HCEC 1CT (cell line): ENCODE measurements at places on chromosomes 2 and 18.
A peak's percentile ranks its signal among the peaks of the same experiment; 100 is the strongest.

DNA sequence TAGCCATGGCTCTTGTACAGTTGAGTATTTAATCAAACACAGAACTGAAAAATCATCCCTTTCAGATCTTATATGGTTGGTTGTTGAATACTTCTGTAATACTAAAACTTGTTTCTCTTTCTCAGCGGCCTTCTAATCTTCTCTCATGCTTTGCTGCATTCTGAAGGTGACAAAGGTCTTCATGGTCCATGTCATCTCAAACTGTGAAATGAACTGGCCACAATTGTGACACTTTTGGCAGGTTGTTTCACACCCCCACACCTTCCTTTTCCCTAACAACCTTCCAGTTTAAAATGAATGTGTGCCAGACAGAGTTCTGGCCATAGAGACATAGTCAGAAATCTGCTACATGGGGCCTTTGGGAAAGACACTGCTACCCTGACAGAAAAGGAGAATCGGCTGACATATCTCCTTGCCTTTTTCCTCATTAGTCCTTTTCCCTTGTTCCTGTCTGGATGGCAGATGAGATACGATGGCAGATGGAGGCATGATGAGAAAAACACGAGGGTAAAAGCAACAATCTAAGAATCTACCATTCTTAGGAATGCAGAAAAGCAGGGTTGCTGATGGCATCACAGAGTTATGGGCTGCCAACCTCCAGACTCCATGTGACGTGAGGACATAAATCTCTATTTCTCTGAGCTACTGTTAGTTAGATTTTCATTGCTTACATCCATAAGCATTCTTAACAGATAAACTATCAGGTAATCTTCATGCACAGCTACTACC lies 106.5 kb downstream of the PIGN start:
- no peak for DNase-seq

DNA sequence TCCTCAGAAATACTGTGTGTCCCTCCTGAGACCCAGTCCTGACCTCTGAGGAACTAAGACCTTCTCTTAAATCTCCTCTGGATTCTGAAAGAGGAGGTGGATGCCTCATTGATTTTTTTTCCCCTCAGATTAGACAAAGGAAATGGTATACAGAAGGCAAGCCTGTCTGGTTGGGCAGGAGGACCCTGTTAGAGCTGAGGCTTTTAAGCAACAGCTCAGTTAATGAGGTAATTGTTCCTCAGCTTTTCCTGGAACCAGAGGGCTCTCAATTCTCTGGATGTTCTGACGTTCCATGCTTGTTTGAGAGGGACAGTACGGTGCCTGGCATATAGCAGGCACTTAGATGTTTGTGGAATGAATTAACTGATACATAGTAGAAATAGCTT lies 61.7 kb upstream of the MCFD2 start:
- no peak for DNase-seq

- peak; percentile 60 for DNase-seq
These were observed 333.7 kb downstream of the AGAP1 start for GRCh38 chr2:235827585-235827992.

DNA sequence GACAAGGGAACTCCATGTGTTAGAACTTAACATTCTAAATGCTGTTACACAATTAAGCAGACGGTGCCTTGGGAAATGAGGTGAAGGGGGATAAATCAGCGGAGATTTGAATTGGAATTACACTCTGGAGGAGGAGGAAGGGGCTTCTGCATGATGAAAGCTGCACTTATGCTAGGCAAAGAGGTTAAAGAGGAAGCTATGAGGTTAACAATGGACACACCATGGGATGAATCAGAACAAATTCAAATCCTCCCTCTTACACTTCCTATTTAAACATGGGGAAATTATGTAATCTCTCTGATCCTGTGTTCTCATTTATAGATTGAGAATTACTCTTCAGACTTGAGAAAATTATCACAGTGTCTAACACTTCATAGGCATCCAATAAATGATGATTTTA lies 121.5 kb upstream of the SIX2 start:
- DNase-seq, result no peak

- no peak for DNase-seq
These were observed 43.6 kb downstream of the POLE4 start for GRCh38 chr2:75002007-75002406.

GRCh38 chr2:128799730-128800129 lies 481.1 kb upstream of the HS6ST1 start:
- no peak for DNase-seq

GRCh38 chr2:225531559-225531958 lies 132.0 kb downstream of the NYAP2 start:
- no peak for DNase-seq

GRCh38 chr2:108621687-108622681 lies 87.7 kb downstream of the LIMS1 start:
- no peak for DNase-seq

DNA sequence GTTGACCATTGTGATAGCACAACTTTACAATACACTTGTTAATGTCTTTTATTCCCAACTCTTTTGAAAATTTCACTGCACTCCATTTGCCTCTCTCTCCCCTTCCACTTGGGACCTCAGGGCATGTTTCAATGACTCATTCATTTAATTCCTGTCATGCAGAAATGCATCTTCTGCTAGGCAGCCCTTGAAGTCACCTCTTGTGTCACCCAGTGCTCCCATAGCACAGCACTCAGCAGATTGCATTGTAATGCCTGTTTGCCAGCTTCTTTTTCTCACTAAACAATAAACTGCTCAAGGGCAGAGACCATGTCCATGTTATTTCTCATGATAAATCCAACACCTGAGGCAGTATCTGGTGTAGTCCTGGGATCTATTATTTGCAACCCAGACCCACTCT lies 85.9 kb upstream of the ACSL3 start:
- no peak for DNase-seq

DNA sequence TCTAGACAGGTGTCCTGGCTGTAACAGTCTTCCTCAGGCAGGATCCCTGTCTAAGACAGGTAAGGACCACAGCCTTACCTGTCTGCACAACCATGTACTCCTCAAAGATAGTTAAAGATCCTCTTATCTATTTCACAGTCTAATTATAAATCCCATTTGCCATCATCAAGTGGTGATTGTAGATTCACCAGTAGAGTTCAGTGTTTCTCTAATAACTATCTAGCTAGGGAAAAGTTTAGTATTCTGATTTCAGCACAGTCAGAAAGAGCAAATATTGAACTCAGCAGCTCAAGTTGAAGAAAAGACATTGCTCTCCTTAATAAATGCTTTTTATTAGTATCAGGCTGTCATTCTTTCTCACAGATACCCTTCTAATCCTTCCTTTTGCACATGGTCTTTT lies 1305.5 kb upstream of the NXPH2 start:
- DNase-seq, result no peak

- no peak for DNase-seq
These were observed 50.1 kb downstream of the ATP8B1 start for GRCh38 chr18:57753063-57753462.

GRCh38 chr2:44348400-44348799 lies 12.9 kb downstream of the PREPL start:
- DNase-seq, result peak; percentile 74
